ENCODE measurements at places on chromosomes 11 and 22. TPM values are rescaled to one million over a fixed set of nuclear protein-coding genes. Genes with fewer than 3 reads are reported as not detected.

DNA sequence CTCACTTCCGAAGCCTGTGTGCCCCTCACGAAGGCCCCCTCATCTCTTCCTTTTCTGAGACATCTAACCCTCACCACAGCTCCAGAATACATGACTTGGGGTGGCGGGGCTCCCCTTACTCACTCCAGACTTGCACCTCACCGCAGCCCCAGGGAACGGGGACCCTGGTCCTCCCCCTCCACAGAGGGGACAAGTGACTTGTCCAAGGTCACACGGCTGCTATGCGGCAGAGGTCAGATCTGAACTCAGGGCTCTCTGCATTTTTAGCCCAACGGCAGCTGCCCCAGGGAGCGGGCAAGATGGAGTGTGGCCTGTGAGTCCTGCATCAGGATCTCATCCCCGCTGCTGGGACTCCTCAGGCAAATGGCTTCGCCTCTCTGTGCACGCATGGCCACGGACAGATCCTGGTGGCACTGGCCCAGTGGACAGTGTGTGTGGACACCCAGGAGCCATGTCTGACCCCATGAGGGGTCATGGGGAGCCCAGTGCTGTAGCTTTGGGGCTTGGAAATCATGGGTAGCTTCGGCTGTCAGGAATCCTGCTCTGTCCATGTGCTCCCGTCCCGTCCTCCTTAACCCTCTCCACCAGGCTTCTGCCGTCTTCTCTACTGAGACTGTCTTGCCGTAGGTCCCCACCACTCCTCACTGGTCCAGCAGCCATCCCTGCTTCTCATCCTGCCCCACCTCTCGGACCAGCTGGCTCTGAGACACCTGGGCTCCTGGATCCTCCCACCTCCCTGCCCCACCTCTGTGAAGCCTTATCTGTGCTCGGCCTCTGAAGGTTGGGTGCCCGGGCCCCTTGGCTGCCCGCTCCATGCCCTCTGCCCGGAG, 48.0 kb upstream of the CARS1 start:
- DNase-seq: no peak
- H3K27ac ChIP-seq: no peak overlapping the region
- no peaks in the 10 kb centered on the region for H3K4me1 ChIP-seq
- H3K4me3 ChIP-seq: no peak overlapping the region

DNA sequence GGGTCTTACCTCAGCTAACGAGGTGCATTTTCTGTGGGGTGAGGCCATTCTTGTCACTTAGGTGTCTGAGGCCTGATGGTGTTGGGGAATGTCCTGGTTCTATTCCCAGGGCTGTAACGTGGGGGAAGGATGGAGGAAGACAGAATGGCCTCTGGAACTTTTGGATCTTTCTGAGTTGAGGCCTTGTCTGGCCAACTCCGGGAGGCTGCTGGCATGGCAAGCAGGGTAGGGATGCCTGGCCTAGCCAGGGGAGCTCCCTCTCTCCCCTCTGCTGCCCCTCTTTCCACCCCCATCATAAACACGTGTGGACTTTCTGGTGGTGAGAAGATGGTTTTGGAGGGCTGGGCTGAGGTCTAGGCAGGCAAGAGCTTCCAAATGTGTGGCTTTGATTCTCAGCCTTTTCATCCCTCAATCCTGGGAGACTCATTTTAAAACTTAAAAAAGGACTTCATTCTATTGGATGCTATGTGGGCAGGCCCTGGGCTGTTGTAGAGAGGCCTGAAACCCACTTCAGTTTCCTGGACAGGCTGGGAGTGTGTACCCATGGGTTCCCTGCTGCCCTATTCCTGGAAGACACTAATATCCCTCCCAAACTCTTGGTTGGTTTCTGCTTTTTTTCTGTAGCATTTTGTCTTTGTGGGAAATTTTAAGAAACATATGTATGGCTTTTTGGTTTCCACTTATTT, 30.9 kb downstream of the ZBTB16 start:
- no peaks in the 10 kb centered on the region for H3K36me3 ChIP-seq
- H3K4me1 ChIP-seq: peaks cover 24% of the 10 kb centered on the region

DNA sequence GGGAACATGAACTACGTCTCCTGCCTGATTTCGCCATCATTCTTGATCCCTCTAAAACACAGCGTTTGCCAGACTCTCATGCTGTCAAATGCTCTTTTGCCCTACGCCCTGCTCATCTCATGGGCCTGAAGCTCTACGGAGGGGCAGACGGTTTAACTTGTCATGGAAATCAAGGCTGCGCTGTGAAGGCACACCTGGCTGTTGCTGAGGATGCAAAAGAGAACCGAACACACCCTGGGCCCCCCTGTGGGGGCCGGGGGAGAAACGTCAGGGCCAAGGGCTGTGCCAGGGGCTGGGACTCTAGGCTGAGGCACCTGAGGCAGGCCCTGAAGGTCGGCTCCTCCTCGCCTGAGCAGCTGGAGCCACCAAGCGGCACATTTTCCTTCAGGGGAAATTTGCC, 957.2 kb downstream of the BRD1 start:
- no peaks in the 10 kb centered on the region for H3K4me1 ChIP-seq
- H3K36me3 ChIP-seq: no peaks in the 10 kb centered on the region
- no peak overlapping the region for H3K27ac ChIP-seq
- no peak overlapping the region for H3K4me3 ChIP-seq
- DNase-seq: no peak
- no peaks in the 10 kb centered on the region for H3K27me3 ChIP-seq

DNA sequence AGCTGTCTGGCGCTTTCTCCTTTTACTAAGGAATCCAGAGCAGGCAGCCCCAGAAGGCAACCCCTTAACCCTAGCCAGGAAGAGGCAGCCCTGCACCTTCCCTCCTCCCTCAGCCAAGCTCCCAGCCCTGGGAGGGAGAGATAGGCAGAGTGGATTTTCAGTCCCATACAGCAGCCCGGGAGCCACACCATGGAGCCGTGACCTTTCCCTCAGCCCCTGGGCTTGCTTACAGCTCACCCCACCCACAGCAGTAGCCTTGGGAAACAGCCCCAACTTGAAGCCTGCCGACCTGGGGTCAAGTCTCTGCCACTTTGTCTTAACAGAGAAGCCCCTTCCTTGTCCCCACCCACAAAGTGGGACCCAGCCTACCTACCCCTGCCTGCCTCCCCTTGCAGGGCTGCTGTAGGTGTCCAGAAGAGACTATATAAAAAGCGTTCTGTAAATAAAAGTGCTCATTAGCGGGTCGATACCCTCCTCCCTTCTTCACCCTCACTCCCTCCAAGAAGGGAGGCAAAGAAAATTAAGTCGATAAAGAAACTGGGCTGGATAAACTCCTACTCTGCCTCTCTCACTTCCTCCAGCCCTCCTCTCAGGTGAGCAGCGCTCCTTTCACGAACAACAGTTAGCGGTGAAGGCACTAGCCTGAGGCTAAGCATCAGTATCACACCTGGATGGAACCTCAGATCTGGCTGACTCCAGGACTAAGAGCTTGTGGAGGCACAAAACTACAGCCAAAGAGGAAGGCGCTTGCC, 4.2 kb downstream of the TST start:
- no peak overlapping the region for H3K27ac ChIP-seq
- no peaks in the 10 kb centered on the region for H3K36me3 ChIP-seq
- H3K27me3 ChIP-seq: no peaks in the 10 kb centered on the region

DNA sequence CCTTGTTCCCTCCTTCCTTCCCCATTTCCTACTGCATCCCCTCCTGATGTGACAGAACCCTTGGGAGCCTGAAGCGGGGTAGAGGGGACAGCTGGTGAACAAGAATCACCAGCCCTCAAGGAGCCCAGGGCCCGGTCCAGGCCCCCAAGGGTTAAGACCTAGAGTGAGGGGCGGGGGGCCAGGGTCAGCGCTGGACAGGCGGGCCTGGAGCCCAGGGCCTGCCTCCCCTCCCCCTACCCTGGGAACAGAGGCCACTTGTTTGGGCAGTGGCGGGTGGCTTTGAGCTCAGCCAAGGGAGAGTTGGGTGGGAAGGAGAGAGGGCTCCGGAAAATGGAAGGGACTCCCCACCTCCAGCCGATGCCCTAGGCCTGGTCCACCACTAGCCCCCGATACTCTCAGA, 2.1 kb downstream of the ARAP1 start:
- no peak for DNase-seq
- H3K27ac ChIP-seq: peak overlapping the region; percentile 35
- no peak overlapping the region for H3K4me3 ChIP-seq

GRCh38 chr22:33104147-33104854, 46.1 kb upstream of the SYN3 start:
- H3K27ac ChIP-seq: no peak overlapping the region
- no peak for DNase-seq
- no peaks in the 10 kb centered on the region for H3K36me3 ChIP-seq
- no peaks in the 10 kb centered on the region for H3K4me1 ChIP-seq

DNA sequence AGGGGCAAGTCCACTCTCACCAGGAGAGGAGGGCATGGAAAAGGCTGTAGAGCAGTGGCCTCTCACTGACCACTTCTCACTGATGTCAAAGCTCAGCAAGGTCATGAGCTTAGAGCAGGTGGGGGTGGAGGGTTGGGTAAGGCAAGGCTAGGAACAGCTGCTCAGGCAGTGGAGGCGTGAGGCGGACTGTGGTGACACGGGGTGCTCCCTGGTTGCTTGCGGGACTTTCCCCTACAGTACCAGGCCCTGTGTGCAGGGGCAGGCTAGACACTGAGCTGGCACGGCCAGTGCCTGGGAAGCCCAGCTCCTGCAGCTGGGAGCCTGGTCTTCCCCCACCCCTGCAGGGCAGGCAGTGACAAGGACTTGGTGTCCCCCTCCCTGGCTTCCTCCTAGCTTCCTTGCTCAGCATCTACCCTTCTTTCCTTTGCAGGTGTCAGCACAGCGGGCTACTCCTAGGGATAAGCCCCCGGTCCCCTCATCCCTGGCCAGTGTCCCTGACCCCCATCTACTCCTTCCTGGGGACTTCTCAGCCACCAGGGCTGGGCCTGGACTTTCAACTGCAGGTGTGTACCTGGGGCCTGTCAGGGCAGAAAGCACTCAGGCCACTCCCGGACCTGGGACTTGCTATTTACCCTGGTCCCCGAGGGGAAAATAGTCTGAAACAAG, 45.6 kb downstream of the PISD start:
- DNase-seq: peak; percentile 59
- no peaks in the 10 kb centered on the region for H3K36me3 ChIP-seq
- H3K27ac ChIP-seq: peak overlapping the region; percentile 62

DNA sequence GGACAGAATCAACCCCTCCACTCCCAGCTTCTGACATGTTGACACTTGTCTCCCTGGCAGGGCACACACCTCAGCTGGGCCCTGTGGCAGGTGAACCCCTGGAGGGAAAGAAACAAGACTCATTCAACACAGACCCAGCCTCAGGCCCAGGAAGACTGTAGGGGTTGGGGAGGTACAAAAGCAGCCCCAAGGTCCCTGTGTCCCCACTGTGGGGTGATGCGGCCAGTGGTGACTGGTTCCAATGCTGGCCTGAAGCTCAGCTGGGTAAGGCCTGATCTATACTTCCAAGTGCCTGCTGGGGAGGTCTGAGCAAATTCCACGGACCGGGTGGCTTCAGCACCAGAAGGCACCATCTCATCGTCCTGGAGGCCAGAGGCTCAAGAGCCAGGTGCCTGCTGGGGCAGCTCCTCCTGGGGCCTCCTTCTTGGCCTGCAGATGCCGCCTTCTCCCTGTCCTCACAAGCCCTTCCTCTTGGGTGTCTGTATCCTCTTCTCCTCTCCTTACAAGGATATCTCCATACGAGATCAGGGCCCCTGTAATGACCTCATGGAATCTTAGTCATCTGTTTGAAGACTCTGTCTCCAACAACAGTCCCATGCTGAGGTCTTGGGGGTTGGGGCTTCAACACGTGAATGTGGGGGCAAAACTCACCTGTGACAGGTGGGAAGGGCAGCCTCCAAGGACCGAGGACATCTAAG, 1492.1 kb downstream of the BRD1 start:
- no peaks in the 10 kb centered on the region for H3K36me3 ChIP-seq
- peak; percentile 34 for DNase-seq
- H3K27ac ChIP-seq: no peak overlapping the region
- H3K4me1 ChIP-seq: no peaks in the 10 kb centered on the region

DNA sequence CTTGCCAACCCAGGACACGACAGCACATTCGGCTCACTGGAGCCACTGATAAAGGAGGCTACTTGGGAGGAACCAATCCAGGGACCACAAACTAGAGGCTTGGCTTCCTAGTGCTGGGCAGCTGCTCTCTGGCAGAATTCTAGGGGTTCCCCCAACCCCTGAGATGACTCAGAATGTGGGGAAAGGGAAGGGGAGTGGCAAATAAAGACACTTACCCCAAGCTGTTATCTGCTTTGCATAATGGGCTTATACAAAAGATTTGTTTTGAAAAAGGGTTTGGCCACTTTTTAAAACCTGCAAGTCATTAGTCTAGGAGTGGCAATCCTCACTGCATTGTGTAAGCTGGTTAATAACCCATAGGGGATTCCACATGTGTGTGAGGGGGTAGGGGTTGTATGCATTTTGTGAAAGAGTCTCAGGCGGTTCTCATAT, 64.1 kb upstream of the LMO1 start:
- no peaks in the 10 kb centered on the region for H3K27me3 ChIP-seq
- H3K27ac ChIP-seq: no peak overlapping the region
- H3K4me3 ChIP-seq: no peak overlapping the region
- peaks cover 6% of the 10 kb centered on the region for H3K4me1 ChIP-seq
- no peak for DNase-seq

- H3K27me3 ChIP-seq: no peaks in the 10 kb centered on the region
- no peak overlapping the region for H3K4me3 ChIP-seq
- peaks cover 5% of the 10 kb centered on the region for H3K4me1 ChIP-seq
- no peak for DNase-seq
- H3K36me3 ChIP-seq: no peaks in the 10 kb centered on the region
These were observed 27.4 kb downstream of the TUB start for GRCh38 chr11:8108421-8108820.

DNA sequence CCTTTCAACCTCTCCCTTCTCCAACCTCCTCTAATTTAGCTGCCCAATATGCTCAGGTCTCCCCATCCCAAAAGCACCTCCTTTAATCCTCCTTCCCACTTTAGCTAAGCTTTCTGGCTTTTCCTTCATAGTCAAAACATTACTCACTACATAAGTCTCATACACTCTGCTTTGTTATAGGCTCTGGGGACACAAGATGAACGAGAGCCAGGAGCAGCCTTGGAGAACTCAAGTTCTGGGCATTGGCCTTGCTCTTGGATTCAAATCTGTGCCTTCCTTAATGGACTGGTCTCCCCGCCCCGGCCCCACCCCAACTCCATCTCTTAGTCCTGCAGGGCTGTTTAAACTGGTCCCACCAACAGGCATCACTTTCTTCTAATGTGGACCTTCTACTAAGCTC, 11.4 kb upstream of the HPX start:
- DNase-seq: no peak
- H3K27me3 ChIP-seq: no peaks in the 10 kb centered on the region
- H3K4me3 ChIP-seq: no peak overlapping the region
- no peaks in the 10 kb centered on the region for H3K36me3 ChIP-seq
- no peak overlapping the region for H3K27ac ChIP-seq

The GGTLC3 gene
- total RNA-seq: not detected

The OR2D2 gene
- 0.24 TPM for total RNA-seq

The OR5D16 gene
- total RNA-seq: not detected

The TCF20 gene
- total RNA-seq: 34.3 TPM
